Kidney epithelial cell (primary cell): ENCODE measurements at places on chromosomes 11 and 22.

DNA sequence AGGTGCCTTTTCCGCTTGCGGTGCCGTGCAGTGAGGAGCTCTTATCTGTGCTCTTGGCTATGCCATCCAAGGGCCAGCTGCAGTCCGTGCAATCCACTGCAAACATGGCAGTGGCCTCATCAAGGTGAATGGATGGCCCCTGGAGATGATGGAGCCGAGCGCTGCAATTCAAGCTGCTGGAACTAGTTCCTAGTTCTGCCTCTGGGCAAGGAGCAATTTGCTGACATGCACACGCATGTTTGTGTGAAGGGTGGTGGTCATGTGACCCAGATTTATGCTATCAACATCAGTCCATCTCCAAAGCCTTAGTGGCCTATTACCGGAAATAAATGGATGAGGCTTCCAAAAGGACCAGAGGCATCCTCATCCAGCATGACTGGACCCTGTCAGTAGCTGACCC lies 3.1 kb upstream of the EHD1 start:
- DNase-seq: no peak

- DNase-seq: no peak
Observed at GRCh38 chr11:130997278-130997677, 81.0 kb upstream of the SNX19 start.

GRCh38 chr11:19853920-19854319 lies 141.3 kb downstream of the NAV2 start:
- no peak for DNase-seq

- DNase-seq: no peak
Observed at GRCh38 chr11:82895437-82896091, 4.7 kb downstream of the PRCP start.
